Kidney epithelial cell (primary cell): ENCODE measurements at places on chromosomes 6 and 20. TPM values are rescaled to one million over a fixed set of nuclear protein-coding genes. Genes with fewer than 3 reads are reported as not detected.

DNA sequence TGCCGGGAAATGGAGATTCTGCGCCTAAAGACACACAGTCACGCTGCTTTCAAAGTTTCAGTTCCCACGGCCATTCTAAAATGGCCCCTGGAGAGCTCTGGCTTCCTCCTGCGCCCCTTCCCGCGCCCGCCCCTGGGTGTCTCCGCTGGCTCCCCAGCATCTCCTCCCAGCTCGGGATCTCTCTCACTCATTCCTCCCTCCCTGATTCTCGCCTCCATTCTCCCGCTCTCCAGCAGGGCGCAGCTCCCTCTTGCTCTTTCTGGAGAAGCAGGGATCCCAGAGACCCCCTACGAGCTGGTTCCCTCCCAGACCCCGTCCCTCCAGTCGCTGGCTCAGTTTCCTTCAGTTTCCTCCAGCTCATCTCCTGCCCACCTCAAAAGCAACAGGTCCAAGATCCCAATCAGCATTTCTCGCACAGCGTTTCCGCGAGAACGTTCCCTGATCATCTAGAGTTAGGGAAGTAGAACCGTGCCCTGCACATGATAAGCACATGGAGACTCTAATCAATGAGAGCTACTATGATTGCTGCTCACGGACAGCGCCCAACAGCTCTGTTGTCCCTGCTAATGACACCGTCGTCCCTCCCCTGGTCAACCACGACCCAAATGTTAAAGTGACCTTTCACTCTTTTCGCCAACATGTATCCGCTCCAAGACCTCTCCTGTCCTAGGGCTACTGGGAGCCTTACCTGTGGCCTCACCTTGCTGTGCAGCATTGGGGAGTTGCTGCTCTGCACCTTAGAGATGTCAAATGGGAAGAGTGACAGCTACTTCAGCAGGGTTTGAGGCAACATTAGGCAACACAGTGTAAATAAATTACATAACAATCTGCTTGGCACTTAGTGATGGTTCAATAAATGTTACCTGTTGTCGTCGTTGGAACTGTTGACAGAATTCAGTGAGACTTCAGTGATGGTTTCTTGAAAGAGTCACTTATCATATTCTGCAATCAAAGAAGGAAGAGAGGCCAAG is 218.5 kb upstream of the QKI start:
- no peak for DNase-seq

GRCh38 chr6:82589509-82590206 is 226.0 kb downstream of the TPBG start:
- DNase-seq, result peak; percentile 88

- no peak for DNase-seq
These were observed 228.6 kb upstream of the JARID2 start for GRCh38 chr6:15017261-15017660.

- DNase-seq, result no peak
These were observed 27.1 kb downstream of the MICA start for GRCh38 chr6:31430449-31430848.

DNA sequence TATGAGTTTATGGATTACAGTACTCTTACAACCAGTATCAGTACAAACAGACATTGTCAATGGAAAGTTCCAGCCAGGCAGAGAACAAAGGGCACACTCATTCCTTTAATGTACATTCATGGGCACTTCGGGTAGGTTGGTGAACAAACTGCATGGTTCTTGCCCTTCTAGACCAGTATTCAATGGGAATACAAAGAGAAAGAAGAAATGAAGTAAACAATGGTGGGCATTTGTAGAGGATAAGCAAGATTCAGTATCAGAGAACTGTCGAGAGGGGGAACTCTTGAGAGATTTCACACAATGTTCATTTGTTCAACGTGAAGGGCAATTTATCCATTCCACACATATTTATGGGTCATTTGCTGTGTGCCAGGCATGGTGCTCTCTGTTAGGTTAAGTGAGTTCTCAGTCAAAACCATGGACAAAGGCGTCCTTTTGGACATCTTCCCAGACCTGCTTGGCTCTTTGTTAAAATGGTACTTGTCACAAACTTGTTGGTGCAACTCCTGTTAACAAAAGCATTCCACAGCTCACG is 714.8 kb downstream of the DHX35 start:
- no peak for DNase-seq

DNA sequence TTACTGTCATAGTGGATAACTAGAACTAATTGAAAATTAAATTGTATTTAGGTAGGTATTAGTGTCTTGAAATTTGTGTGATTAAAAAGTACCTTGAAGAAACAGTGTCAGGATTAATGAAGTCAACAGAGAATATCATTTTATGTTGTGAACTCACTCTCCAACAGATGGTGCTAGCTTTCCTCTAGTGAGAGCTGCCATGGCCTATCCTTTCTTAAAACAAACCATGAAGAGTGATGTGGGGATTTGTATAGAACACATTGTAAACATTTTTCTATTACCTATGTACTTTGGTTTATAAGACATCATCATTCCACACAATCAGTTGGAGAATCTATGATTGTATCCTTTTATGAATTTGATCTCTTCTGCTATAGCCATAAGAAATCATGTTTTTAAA is 4.8 kb upstream of the SRSF12 start:
- no peak for DNase-seq

DNA sequence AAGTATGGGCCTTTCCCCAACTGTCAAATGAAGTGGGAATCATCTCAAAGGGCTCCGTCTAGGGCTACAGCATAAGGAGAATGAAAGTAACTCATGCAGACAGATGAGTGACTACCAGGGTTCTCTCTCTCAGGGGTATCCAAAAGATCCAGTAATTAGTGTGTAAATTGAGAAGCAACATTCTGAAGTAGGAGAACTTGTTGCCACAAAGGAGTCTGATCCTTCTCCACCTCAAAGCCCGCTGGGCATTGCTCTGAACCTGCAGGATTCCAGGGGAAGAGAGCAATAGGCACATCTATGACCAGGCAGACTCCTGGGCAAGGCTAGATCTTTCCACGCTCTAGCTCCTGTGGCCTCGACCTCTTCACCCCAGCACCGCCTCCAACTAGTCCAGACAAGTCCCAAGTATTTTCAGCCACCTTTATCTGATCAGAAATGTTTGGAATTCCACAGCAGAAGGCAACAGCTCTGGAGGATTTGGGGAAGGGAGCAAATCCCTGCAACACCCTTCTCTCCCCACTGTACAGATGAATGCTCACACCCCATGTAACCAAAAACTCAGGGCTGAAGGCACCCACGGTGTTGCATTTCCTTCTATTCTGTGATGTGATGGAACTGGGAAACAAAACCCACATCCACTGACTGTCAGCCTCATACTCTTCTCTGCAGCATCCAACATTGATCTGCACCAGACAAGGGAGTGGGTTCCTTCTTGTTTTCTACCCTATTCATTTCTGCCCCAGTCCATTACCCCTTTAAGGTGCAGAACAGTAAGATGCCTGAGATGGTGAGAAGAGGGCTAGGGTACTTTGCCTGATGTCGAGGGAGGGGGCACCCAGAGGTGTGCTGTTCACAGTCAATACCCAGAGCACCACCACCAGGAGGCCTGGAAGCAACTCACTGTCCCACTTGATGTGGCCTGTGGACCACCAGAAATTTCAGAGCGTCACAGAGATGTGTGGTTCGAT is 41.0 kb downstream of the COX4I2 start:
- DNase-seq, result no peak

DNA sequence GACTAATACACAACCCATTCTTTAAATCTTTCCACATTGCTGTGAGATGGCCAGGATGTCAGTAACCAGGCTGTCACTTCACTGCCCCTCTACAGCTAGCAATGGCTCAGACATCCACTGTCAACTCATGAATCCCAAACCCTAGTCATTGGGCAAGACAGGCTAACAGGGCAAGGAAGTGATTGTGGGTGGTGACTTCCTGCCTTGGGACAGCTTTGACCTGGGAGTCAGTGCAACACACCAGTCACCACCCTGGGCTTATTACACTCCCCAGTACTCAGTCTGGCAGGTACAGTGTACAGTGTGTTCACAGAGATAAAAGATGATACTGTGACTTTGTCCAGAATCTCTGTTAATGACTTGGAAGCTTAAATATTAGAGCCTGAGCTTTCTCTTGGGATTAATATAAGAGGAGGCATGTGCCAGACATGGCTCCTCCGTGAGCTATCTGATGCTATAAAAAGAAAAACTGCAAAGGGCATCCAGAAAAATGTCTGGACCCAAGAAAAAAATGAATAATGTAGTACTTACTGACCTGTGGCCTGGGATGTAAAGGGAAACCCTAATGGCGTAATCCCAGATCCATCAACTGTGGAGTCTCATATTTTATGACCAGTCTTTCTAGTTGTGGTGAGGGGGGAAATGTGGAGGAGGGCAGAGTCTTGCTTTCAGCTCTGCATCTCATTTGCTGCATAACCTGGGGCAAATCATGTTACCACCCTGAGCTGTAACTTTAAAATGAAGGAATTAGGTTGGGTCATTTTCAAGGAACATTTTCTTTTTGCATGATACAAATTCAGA is 244.4 kb downstream of the SLC24A3 start:
- no peak for DNase-seq

DNA sequence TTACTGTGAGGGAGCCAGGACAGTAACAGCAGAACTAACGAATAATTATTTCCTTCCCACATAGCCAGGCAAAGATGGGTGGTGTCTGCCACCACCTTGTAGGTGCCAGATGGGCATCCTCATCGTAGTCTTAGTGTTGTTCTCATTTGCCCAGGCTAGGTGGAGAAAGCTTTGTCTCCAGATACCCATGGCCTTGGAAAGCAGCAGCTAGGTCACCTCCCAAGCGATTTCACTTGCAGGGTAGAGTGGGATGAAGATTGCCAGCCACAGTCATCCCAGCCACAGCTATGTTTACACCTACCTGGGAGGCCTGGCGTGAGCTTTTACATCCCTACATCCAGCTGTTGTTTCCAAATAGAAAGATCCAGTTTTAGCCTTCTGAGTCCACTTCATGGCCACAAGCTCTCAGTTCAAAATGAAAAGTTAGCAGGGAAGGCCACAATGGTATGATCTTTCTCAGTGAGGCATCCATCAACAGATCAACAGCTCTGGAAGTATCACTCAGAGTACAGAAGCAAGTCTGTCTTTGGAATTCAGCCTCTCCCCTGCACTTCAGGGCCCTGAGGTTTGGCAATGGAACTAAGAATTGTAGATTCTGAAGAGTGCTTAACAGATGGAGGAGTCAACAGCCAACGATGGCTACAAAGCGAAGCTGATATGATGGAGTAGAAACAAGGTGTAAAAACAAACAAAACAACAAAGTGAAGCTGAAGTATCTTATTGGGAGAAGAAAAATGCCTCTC is 11.0 kb upstream of the SNRPC start:
- no peak for DNase-seq

DNA sequence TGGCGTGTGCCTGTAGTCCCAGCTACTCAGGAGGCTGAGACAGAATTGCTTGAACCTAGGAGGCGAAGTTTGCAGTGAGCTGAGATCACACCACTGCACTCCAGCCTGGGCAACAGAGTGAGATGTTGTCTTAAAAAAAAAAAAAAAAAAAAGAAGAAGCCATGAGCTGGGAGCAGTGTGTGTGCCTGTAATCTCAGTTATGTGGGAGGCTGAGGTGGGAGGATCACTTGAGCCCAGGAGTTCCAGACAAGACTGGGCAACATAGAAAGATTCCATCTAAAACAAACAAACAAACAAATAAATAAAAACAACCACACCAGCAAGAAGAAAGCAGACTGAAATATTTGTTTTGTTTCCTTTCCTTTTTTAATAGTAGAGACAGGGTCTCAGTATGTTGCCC is 62.2 kb upstream of the KIF13A start:
- DNase-seq, result no peak

DNA sequence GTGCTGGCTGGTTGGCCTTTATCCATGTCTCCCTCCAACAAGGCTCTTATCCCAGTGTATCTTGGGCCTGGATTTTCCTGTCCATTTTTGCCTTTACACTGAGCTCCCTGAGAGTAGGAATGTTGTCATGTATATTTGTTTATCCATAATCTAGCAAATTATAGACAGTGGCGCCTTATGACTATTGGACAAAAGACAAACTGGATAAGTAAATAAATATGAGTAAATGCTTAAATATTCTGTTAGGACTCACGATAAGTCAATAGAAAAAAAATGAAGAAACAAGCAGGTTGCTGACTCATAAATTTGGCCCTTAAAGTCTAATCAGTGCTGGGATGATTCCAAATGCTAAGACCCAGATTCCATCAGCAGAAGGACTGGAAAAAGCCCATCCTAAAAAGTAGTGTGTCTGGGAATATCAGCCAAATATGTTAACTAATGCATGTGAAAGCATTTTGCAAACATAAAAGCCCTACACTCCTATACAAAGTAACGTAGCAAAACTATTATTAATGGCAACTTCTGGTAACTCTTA is 55.0 kb upstream of the PCSK2 start:
- DNase-seq, result no peak

DNA sequence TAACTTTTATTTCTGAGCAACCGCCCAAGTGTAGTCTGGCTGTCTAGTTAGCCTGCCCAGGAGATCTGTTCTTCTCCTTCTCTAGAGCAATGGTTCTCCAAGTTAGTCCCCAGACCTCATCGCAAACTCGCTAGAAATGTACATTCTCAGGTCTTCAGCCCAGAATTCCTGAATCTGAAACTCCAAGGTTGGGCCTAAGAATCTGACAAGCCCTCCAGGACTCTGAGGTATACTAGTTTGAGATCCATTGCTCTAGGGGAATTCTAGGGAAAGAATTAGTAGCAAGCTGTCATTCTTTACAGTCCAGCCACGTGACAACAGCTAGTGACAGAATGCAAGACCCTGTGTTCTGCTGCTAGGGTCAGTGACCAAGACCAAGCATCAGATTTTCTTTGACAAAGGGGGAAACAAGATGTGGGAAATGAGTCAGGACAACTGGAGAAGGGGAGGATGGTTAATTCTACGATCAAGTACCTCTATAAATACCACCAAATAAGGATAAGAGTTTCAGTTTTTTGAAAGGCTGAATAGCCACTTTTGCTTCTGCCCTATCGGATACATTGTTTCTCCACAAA is 5.8 kb downstream of the UBE2V1 start:
- no peak for DNase-seq

- DNase-seq, result no peak
These were observed 19.8 kb downstream of the PTK7 start for GRCh38 chr6:43095939-43096338.

DNA sequence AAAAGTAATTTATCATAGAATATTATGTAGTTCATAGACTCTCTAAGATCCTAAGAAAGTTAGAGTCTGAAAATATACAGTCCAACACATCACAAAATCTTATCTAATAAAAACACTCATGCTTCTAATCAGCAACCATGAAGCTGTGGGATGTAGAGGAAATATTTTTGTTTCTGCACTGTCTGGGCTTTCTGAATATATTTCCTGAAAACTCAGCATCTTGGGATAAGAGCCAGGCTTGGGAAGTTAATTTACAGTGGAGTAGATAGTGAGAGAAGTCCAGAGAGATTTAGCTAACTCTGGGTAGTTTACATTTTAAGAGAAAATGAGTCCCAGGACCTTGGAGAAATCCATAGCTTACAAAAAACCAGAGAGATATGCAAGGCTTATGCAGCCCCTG is 150.4 kb upstream of the BMP5 start:
- DNase-seq, result no peak

- no peak for DNase-seq
These were observed 195.0 kb downstream of the UBE3D start for GRCh38 chr6:82870582-82871172.

GRCh38 chr6:156992020-156992804 is 215.0 kb downstream of the ARID1B start:
- DNase-seq, result no peak

- no peak for DNase-seq
These were observed 676.0 kb upstream of the MARCKS start for GRCh38 chr6:113181164-113181563.

The FOXF2 gene
- 0.38 and 0.75 TPM in 2 replicates for total RNA-seq

The SLC17A4 gene
- total RNA-seq, result not detected in 2 replicates

The SMPDL3A gene
- total RNA-seq, result 6.3 and 6.8 TPM in 2 replicates
